ENCODE measurements at places on chromosomes 4 and X.

DNA sequence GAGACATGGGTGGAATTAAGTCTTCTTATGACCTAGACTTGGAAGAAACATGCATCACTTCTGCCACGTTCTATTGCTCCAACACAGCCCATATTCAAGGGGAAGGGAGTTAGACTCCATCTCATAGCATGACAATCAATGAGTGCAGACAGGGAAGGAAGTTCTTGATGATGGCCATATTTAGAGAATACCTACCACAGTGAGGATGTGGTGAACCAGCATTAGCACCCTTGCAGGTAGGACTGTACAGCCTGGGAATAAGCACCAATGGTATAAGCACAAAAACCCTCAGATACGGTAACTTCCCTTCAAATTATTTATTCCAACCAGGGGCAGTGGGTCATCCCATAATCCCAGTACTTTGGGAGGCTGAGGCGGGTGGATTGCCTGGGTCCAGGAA is 29.8 kb downstream of the PAGE2 start:
- DNase-seq, result no peak

DNA sequence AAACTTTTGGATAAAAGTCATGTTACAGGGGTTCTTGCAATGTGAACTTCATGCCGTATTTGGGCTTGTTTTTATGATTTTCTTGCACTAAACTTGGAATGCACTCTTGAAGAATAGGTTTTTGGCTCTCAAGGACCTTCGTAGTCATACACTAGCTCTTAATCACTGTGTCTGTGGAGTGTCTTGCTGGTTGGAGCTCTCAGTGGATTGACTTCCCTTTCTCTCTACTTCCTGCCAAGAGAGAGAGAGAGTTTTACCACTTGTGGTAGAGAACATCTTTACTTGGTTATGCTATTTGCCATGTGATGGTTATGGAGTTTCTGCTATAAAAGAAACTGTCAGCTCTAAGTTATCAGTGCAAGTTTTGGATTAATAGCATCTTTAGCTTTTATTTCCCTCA is 112.4 kb downstream of the BMPR1B start:
- no peak for DNase-seq

- no peak for DNase-seq
Observed at GRCh38 chr4:143346206-143346605, 9.5 kb downstream of the GAB1 start.

- no peak for DNase-seq
Observed at GRCh38 chr4:142367418-142368180, 478.5 kb downstream of the INPP4B start.

GRCh38 chrX:130330706-130331105 is 9.0 kb upstream of the SLC25A14 start:
- no peak for DNase-seq

DNA sequence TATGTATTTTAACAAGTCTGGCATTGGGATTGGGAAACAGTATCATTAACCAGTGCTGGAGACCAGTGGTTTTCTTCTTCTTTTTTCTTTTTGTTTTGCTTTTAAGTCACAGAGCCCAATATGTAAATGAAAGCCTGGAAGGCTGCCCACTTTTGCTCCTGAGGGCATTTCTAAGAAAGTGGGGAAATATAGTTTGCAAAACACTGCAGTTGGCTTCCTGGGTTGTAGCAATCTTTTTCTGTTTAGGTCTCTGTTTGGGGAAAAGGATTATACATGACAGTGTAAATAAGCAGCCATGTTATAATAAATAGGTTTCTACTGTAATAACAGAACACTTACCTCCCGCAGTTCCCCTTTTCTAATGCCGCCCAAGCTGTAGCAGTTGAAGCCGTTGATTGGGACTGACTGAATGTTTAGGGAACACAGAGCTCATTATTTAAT is 105.5 kb downstream of the TMEM164 start:
- DNase-seq, result no peak

DNA sequence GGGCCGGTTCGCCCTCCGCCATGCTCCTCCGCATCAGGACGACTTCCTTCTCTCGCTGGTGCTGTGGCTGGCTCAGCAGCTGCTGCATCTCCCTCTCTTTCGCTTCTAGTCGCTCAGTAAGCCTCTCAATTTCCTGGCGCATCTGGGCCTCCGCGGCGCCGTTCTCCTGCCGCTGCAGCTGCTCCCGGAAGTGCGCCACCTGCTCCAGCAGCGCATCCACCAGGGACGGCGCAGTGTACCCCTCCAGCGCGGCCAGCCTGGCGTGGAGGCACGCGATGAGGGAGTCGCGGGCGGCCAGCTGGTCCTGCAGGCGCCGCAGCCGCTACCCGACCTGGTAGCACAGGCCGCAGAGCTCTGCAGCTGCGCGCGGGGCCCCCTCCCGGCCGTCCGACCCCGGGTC is 97.4 kb upstream of the MED14 start:
- DNase-seq, result no peak

- no peak for DNase-seq
Observed at GRCh38 chr4:87360338-87360935, 30.6 kb downstream of the HSD17B11 start.

- DNase-seq, result no peak
Observed at GRCh38 chr4:186904101-186904500, 180.4 kb upstream of the FAT1 start.

GRCh38 chrX:37976153-37976552 is 30.2 kb upstream of the SYTL5 start:
- no peak for DNase-seq

GRCh38 chrX:123909523-123909922 is 49.7 kb downstream of the XIAP start:
- DNase-seq, result no peak

DNA sequence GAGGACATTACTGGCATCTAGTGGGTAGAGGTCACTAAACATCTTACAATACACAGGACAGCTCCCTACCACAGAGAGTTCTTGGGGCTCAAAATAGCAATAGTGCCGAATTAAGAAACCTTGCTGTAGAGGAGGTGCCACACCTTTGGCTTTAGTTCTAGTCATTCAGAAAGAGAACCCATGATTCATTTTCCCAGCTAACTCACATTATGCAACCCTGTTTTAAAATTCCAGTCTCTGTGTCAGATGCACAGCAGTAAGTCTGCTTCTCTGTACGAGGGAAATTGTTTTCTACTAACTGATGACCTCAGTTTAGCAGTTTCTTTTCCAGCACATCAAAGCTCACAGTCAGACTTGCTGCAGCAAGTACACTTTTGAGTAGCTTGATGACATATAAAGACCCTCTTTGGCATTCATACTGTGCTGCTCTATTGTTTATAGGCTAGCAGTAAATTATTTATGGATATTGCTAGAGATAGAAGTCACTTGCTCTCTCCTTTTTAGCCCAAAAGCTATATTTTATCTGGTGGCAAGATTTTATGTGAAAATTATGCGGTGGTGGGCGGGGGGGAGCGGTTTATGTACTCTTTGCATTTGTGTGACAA is 487.8 kb upstream of the MAGEB18 start:
- no peak for DNase-seq

DNA sequence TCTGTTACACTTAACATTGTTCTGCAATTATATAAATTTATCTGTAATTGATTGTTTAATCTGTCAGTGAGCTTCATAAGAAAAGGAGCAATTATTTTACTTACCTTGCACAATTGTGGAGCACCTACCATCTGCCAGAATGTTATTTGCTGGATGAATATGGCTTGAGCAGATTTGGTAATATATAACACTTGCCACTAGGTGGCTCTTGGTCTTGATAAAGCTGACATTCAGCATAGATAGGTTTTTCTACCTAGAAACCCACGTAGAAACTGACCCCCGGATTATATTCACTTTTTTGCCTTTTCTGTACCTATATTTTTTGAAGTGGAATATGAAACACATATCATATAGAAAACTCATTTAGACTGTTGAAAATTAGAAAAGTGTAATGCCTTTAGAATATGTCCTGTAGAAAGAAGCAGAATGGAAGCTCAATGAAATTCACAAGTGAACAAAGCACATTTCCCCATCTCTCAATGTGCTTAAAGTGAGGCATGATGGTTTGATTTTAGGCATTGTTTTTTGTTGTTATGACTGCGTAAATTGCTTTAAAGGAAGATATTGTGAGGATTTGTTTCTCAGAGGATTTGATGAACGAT is 9.5 kb downstream of the RBPJ start:
- DNase-seq, result no peak

GRCh38 chr4:11397146-11397545 is 31.5 kb downstream of the HS3ST1 start:
- DNase-seq, result no peak

GRCh38 chrX:136616987-136617685 is 30.8 kb upstream of the CD40LG start:
- no peak for DNase-seq

- DNase-seq, result no peak
Observed at GRCh38 chr4:135365065-135365464, 1163.5 kb upstream of the PABPC4L start.

GRCh38 chrX:48676893-48677270 is 6.7 kb upstream of the WAS start:
- no peak for DNase-seq

GRCh38 chrX:1394731-1395501 is 3.0 kb upstream of the SLC25A6 start:
- DNase-seq, result no peak

DNA sequence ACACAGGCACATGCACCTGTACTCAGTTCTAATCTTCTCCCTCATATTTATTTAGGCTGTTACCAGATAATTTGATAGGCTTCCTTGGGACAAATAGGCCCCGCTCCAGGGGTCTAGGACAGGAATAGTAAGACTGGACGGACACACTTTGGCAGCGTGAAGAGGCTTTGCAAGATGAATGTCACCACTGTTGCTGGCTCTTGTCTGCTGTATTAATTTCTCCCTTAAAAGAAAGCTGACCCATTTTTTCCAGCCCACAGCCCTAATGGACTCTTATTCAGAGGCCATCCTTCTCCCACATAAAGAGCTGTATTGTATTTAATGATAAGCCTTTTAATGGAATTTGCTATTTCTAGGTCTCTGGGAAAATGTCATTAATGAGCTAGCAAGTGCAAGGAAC is 18.0 kb downstream of the FAM184B start:
- DNase-seq, result no peak

- DNase-seq, result no peak
Observed at GRCh38 chrX:44507292-44507691, 35.4 kb downstream of the FUNDC1 start.

DNA sequence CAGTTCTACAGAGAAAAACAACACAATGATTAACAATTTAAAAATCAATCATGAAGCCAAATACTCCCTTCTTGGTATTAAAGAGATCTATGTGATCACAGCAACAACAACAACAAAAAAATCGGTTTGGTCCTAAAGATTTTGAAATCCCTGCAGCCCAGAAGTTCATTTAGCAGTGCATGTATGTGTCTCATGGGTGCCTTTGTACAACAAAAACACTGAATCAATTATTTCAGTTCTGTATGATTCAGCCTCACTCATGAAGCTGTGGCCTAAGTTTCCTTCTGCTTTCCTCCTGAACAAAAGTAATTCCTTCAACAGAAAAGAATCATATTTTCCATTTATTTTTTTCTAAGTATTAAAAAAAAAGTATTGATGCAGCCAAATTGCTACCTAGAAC is 393.4 kb upstream of the NDST3 start:
- no peak for DNase-seq
